ENCODE measurements at places on chromosomes 12 and 14.

DNA sequence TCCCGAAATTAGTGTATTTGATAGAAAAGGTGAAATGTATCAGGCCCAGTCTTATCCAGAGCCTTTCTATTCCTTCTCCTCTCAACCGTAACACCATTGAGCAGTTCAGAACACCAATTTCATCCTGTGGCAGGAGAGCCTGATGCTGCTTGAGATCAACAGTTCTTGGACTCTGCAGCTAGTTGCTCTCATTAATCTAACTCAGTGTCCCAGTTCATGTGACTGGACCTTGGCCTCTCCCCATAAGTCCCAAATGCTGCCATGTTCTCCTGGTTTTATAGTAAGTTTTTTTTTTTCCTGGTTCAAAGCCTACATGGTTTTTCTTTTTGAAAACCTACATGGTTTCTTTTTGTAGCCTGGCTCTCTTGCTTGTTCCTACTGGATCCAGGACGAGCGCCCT lies 293.9 kb downstream of the ITPR2 start:
- DNase-seq = no peak

GRCh38 chr12:18283831-18284230 lies 22.5 kb downstream of the PIK3C2G start:
- DNase-seq = no peak

- no peak for DNase-seq
These were observed 40.8 kb downstream of the RPS6KA5 start for GRCh38 chr14:91019673-91020072.

GRCh38 chr12:121812320-121812871 lies 8.6 kb downstream of the SETD1B start:
- DNase-seq = no peak

- DNase-seq = no peak
These were observed 30.8 kb upstream of the BCL2L14 start for GRCh38 chr12:12039897-12040296.

GRCh38 chr12:70011353-70011752 lies 186.3 kb downstream of the MYRFL start:
- no peak for DNase-seq

- DNase-seq = no peak
These were observed 249.9 kb downstream of the DAD1 start for GRCh38 chr14:22338917-22339715.

- DNase-seq = no peak
These were observed 991.6 kb downstream of the BCL11B start for GRCh38 chr14:98280436-98280835.
